ENCODE measurements at places on chromosomes 1 and 21.

- no peak for DNase-seq
Measured at GRCh38 chr21:27421654-27422053, 454.8 kb upstream of the ADAMTS5 start.

DNA sequence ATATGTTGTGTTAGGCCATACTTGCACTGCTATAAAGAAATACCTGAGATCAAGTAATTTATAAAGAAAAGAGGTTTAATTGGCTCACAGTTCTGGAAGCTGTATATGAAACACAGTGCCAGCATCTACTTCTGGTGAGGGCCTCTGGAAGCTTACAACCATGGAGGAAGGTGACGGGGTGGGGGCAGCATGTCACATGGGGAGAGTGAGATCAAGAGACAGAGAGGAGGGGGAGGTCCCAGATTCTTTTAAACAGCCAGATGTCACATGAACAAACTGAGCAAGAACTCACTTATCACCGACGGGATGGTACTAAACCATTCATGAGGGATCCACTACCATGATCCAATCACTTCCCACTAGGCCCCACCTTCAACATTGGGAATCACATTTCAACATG lies 42.6 kb downstream of the TESK2 start:
- DNase-seq = no peak

- no peak for DNase-seq
Measured at GRCh38 chr1:64505232-64505943, 35.5 kb downstream of the CACHD1 start.

DNA sequence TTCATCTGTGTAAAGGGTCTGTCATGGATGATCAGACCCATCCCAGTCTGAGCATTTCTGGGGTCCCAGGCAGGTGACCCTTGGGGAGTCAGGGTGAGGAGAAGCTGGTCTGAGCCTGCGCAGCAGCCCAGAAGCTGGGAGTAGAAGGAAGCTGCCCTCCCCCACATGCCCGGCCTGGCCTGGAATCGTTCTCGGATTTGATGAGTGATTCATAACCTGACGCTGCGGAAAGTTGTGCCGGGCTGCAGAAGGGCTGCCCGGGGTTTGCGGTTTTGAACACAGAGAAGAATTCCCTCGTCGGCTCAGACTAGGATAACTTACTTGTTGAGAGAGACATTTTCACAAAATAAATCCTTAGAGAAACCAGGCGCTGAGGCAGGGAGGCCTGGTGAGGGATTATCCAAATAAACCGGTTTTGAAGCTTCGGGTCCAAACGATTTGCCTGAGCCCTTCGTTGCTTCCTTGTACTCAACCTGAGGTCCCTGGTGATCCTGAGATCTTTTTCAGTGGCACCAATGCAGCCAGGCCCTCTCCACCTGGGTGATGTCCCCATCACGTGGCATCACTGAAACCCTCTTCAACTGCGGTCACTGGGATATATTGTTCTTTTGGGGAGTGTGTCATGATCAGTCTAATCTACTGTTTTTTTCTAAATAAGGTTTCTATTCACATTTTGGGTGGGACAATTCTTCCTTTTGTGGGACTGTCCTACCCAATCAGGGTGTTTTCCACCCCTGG lies 29.2 kb downstream of the EPHB2 start:
- DNase-seq = no peak

DNA sequence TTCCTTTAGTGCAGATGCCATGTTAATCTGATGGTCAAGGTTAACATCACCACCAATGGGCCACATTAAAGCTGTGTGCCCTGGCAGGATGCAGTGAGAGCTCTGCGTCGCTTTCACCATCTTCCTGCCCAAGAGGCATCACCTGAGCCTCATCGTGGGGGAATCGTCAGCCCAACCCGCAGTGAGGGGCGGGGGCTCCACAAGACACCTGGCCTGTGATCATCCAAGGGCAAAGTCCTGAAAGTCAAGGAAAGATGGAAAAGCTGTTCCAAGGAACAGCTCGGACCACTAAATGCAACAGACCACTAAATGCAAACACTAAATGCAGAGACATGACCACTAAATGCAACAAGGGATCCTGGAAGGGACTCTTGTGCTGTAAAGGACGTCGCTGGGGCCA lies 49.9 kb downstream of the WDR4 start:
- no peak for DNase-seq

DNA sequence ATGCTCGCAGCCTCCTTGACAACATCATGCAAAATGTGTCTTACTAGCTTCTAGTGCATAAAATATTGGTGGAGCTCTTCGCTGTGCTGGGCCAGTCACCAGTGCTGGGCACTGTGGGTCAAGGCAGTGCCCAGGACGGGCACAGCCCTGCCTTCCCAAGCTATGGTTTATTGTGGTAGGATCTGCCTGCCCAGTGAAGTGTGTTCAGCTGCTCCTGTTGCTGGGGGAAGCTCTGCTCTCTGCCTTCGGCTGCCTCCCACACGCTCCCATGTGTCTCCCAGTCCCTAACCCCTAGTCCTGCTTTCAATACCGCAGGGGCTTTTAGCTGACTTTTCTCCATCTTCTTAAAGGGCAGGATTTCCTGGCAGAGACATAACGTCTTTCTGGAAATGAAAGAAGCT lies 15.7 kb downstream of the EPHX1 start:
- no peak for DNase-seq

DNA sequence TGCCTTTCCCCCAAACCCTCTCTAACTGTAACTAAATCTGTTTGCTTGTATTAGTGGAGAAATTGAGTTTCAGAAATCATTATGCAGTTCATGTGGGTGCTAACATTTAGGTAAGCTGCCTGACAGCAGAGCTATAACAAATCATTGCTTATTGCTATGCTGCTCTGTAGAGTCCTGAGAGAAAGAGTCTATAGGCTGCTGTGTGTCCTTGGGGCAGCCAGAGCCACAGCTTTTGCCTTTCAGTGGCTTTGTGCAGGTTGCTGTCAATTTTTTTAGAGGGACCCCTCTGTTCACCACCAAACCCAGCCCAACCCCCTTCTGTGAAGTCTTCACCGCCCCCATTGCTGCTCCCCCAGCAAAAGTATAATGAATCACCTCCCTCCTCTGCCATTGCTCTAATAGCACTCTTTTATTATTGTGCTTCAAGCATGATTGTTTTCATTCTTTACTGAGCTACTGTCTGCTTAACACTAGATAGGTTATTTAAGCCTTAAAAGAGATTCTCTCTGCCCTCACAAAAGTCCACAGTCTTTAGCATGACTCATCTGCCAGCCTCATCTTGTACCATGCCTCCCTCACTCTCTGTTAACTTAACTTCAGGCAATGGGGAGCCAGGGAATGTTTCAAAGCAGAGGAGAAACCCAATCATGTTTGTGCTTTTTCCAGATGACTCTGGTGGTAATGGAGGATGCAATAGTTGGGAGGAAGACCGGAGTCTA lies 38.6 kb downstream of the DIRAS3 start:
- DNase-seq = no peak

GRCh38 chr21:42833439-42833815 lies 45.9 kb downstream of the WDR4 start:
- DNase-seq = no peak

DNA sequence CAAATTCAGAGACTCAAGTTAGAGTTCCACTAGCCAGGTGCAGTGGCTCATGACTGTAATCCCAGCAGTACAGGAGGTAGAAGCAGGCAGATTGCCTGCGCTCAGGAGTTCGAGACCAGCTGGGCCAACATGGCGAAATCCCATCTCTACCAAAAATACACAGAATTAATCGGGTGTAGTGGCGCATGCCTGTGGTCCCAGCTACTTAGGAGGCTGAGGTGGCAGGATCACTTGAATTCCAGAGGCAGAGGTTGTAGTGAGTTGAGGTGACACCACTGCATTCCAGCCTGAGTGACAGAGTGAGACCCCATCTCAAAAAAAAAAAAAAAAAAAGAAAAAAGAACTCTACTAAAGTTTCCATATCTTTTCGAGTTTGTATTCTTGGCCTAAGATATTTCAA lies 36.7 kb upstream of the CHRM3 start:
- DNase-seq = no peak

- DNase-seq = no peak
Measured at GRCh38 chr1:179206812-179207211, 22.7 kb downstream of the ABL2 start.

- no peak for DNase-seq
Measured at GRCh38 chr1:153532181-153532580, 3.6 kb downstream of the S100A6 start.

- DNase-seq = no peak
Measured at GRCh38 chr1:168261390-168261789, 19.3 kb upstream of the TBX19 start.

DNA sequence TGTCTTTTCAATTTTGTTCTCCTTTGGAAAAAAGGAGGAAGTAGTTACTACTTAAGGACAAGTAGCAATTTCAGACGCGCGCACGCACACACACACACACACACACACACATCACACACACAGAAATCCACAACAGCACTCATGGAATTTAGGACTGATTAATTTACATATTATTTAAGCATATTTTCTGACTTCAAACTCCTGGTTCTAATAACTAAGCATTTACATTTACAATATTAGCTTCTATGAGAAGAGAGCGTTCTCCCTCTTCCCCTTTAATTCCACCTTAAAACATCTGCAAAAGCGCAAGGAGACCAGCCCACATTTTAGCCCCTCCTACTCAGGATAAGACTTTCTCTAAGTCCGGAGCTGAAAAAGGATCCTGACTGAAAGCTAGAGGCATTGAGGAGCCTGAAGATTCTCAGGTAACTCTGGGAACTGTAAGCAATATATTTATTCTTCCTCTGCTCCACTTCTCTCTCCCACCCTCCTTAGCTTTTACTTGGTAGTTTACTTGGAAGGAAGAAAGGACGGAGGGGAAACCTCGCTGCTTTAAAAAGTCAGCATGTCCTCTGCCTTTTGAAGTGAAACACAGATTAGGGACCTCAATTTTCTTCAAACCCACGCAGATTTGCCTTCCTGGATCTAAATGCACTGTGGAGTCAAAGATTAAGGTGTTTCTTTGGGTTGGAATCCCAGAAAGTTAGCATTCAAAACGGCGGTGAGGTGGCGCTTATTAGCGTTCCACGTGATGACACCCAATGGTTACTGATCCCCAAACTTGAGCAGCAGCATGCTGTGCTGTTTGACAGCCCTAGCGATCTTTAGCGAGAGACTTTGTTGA lies at the start of gene PLA2G4A:
PLA2G4A (plus strand) TSS at position 339 of the 844 bp plus-strand sequence. CDS start 25,406 bp downstream, outside the sequence.
- DNase-seq = no peak

GRCh38 chr1:155070721-155071569 lies 7.4 kb downstream of the EFNA4 start:
- no peak for DNase-seq

GRCh38 chr1:172951730-172952365 lies 98.9 kb downstream of the TNFSF18 start:
- no peak for DNase-seq

GRCh38 chr21:39737376-39738000 lies 7.5 kb upstream of the IGSF5 start:
- DNase-seq = no peak

GRCh38 chr1:227901239-227901905 lies 46.4 kb downstream of the WNT9A start:
- DNase-seq = no peak

DNA sequence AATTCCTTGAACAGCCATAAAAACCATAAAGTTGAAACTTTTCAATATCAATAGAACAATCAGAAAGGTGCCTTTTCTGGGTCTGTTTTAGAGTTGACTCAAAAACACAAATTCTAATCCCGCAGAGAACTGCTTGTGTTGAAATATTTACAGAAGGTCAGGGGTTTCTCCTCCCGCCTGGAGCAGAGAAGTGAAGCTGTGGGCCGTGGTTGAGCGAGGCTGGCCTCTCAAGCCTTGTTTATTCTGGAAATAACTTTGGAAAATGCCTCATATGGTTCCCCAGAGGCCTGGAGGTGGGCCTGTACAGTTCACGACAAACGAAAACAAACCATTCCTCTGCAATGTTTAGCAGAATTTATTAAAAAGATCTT lies 90.8 kb upstream of the ERRFI1 start:
- no peak for DNase-seq
